Activated CD4-positive, alpha-beta memory T cell treated with anti-CD3 and anti-CD28 coated beads, Interleukin-2, amount 10 ng/mL, durations not matched to agents 7 days and 5 days (primary cell): ENCODE measurements at places on chromosomes 3 and 15.

GRCh38 chr3:182650568-182651128 lies 142.7 kb upstream of the ATP11B start:
- DNase-seq: no peak

- no peak for DNase-seq
These were observed 126.9 kb downstream of the THRB start for GRCh38 chr3:24367664-24368264.

GRCh38 chr3:102225005-102225404 lies 209.8 kb upstream of the ZPLD1 start:
- no peak for DNase-seq

DNA sequence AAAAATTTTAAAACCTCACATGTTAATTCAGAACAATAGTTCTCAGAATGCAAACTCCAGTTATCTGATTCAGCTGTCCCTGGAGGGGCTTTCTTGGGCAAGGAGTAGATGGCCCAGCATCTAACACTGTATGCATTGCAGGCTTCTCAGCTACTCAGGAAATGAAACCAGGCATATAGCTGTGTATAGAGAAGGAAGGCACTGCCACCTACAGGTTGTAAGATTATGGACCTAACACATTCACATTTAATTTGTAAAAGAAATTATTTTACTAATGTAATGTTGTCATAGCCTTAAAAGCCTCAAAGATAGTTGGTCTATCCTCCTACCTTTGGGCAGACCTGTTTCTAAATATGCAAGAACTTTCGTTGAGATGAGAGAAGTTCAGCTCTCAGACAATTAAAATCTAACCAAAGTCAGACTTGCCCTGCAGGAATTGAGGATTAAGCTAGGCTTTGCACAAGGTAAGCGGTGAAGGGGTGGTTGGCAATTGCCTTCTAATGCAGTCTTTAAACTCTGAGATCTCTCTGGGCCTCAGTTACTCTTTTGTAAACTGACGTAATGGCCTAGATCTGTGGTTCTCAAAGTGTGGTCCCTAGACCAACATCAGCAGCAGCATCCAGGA lies 132.8 kb upstream of the SLC24A5 start:
- peak; percentile 19 for DNase-seq

GRCh38 chr3:197168606-197169005 lies 129.8 kb downstream of the DLG1 start:
- no peak for DNase-seq
